A172 (cell line): ENCODE measurements at places on chromosomes 3 and 15. TPM values are rescaled to one million over a fixed set of nuclear protein-coding genes. Genes with fewer than 3 reads are reported as not detected.

The SOX2 gene
- 3.4 and 4.3 TPM in 2 replicates for total RNA-seq

The AADACL2 gene
- total RNA-seq: not detected in 2 replicates

The STRA6 gene
- 2.0 and 3.0 TPM in 2 replicates for total RNA-seq

The CFAP91 gene
- total RNA-seq: 1.8 and 2.2 TPM in 2 replicates

The BCHE gene
- 31.1 and 40.3 TPM in 2 replicates for total RNA-seq

The DPPA2 gene
- total RNA-seq: not detected in 2 replicates

The RAB43 gene
- total RNA-seq: 19.8 and 25.3 TPM in 2 replicates

The SERINC4 gene
- not detected in 2 replicates for total RNA-seq

The ARL6 gene
- total RNA-seq: 14.4 and 31.3 TPM in 2 replicates

The CSPG4 gene
- 132 and 171 TPM in 2 replicates for total RNA-seq

The CERS3 gene
- total RNA-seq: not detected in 2 replicates

The TMIE gene
- total RNA-seq: 0.12 TPM in 1 of 2 replicates, not detected in the other

The RARB gene
- 0.62 and 0.71 TPM in 2 replicates for total RNA-seq

The LNP1 gene
- 2.4 and 2.8 TPM in 2 replicates for total RNA-seq

The PLSCR4 gene
- 10.5 and 13.7 TPM in 2 replicates for total RNA-seq

The FETUB gene
- total RNA-seq: 0.45 TPM in 1 of 2 replicates, not detected in the other

The IMPG2 gene
- total RNA-seq: 0.17 TPM in 1 of 2 replicates, not detected in the other

The HGD gene
- 0.07 TPM in 1 of 2 replicates, not detected in the other for total RNA-seq

The CYP1A2 gene
- total RNA-seq: not detected in 2 replicates

The GOLGA8J gene
- total RNA-seq: 0.40 TPM in 1 of 2 replicates, not detected in the other

The TMEM39A gene
- 30.4 and 32.6 TPM in 2 replicates for total RNA-seq

The CACNA2D3 gene
- total RNA-seq: 2.0 and 7.6 TPM in 2 replicates

The SUSD5 gene
- total RNA-seq: 11.6 and 12.8 TPM in 2 replicates

The PLA2G4D gene
- total RNA-seq: not detected in 2 replicates

The LDHAL6B gene
- not detected in 2 replicates for total RNA-seq

The NUP210 gene
- 14.1 and 16.3 TPM in 2 replicates for total RNA-seq

The GP9 gene
- total RNA-seq: not detected in 2 replicates

The DOCK3 gene
- total RNA-seq: 1.4 TPM in 2 replicates

The FES gene
- total RNA-seq: 0.12 and 0.14 TPM in 2 replicates

The FILIP1L gene
- 29.0 and 48.1 TPM in 2 replicates for total RNA-seq

The CLSTN2 gene
- total RNA-seq: 1.1 and 6.3 TPM in 2 replicates

The TRH gene
- total RNA-seq: not detected in 2 replicates

The ITGB5 gene
- 118 and 146 TPM in 2 replicates for total RNA-seq

The DRD3 gene
- total RNA-seq: not detected in 2 replicates

The GTPBP8 gene
- 25.8 and 26.3 TPM in 2 replicates for total RNA-seq

The DGKG gene
- 10.1 and 12.0 TPM in 2 replicates for total RNA-seq

The ANKRD63 gene
- not detected in 2 replicates for total RNA-seq

The SCAANT1 gene
- total RNA-seq: not detected in 2 replicates

The ST3GAL6 gene
- total RNA-seq: 4.0 and 11.1 TPM in 2 replicates

The DAZL gene
- not detected in 2 replicates for total RNA-seq
